ENCODE measurements at places on chromosomes 12 and 14.

- no peak for DNase-seq
These were observed 64.8 kb downstream of the WSCD2 start for GRCh38 chr12:108193917-108194316.

DNA sequence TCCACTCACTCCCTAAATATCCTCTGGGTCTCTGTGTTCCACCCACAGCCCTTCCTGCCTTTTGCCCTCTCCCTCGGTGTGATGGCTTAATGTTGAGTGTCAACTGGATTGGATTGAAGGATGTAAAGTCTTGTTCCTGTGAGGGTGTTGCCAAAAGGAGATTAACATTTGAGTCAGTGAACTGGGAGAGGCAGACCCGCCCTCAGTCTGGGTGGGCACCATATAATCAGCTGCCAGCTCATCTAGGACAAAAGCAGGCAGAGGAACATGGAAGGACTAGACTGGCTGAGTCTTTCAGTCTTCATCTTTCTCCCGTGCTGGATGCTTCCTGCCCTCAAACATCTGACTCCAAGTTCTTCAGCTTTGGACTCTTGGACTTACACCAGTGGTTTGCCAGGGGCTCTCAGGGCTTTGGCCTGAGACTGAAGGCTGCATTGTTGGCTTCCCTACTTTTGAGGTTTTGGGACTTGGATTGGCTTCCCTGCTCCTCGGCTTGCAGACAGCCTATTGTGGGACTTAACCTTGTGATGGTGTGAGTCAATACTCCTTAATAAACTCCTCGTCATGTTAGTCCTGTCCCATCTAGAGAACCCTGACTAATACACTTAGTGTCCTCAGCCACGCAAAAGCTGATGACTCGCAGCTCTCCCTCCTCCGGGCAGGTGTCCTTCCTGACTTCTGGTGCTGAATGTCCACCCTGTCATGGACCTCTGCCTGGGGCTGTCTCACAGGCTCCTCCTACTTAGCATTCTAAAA is 5.9 kb downstream of the DGLUCY start:
- no peak for DNase-seq

DNA sequence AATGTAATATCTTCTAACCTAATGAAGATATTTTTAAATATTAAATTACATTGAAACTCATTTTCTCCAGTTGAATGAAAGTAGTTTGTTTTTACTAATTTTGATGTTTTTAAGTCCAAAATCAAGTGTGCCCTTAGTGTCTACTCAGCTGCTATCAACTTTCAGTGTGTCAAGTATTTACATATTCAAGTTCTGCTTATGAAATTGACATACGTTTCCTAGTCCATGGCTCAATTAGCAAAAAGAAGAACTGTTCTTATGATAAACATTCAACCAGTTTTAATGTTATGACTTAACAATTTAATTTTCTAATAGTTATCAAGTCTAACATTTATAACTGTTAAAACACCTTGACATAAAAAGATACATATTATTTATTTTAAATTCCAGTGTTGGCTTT is 137.1 kb downstream of the DUSP6 start:
- DNase-seq: no peak

DNA sequence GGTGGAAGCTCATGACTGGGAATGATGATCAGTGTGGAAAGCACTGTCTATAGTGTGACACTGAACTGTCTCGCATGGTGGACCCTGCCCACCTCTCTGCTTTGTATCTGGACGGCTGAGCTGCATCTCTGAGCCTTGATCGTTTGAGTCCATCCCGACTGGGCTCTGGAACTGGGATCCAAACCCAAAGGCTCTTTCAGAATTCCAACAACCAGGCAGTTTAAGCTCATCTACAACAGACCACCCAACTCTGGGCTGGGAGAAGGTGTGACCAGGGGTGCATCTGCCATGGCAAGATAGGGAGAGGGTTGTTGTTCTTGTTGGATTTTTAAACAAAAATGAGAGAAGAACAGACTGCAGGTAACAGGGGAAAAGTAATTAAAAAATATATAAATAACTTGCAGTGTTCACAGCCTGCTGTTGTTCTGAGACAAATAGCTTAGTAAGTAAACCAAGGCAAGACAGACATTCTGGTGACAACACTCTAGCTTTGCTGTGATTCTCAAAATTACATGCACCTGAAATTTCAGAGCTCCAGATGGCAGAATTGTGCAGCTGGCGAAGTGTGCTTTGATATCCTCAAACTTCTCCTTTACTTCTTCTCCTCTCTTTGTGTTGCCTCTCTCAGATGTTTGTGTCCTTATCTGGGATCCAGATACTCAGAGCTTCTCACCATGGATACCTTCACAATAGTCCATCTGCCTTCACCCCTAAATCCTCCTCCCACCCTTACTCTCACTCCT is 209.6 kb downstream of the EMP1 start:
- DNase-seq: no peak

DNA sequence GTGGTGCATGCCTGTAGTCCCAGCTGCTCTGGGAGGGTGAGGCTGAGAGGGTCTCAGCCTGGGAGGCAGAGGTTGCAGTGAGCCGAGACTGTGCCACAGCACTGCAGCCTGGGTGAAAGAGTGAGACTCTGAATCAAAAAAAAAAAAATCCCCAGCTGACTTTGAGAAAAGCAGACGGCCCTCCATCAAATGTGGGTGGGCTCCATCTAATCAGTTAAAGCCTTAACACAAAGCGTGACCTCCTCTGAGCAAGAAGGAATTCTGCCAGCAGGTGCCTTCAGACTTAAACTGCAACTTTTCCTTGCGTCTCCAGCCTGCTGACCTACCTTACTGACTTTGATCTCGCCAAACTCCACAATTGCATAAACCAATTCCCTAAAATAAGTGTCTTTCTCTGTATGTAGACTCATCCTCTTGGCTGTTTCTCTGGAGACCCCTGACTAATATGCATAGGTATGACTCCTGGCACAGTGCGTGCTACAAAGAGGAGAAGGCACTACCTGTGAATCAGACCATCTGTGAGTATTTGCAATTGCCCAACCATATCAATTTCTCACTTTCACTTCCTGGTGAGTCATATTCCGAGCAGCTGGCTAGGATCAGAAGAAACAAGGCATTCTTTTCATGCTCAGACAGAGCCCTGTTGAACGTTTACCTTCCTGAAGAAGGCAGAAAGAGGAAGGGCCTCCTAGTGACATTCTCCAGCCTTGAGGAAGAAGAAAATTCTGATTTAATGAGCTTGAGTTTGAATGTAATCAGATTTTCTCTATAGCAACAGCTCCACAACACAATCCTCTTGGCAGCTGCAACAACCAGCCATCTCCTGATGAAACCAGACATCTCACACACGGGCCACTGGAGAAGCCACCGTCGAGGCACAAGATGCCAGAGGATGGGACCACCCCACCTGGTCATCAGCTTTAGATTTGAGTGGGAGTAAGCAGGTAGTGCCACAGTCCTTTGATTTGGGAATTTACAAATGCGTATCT is 54.3 kb downstream of the CLMN start:
- DNase-seq: no peak

DNA sequence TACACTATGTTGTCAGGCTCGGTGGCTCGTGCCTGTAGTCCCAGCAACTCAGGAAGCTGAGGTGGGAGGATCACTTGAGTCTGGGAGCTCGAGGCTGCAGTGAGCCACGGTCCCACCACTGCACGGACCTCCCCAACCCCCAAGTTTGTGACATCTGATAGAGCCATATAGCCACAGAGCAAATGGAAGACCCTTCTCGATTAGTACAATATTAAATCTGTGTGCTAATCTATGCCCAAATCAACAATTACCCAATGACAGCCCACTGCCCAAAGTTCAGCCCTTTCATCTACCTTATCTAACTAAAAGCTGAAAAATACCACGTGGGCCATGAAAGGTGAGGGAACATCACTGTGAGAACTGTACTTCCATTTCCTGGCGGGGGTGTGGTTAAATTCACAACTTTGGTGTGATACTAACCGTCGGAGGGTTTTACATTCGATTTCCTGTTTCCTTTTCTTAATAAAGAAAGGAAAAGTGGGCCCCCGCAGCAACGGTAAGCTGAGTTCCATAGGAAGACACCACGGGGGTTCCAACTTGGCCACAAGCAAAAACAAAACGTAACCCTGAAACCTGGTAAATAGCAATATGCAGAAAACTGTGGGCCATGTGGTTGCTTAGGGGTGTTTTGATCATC is 31.2 kb upstream of the FOS start:
- no peak for DNase-seq

GRCh38 chr14:93926873-93927799 is at the start of gene FAM181A:
Gene FAM181A (plus strand): TSS chr14:93927344. CDS start chr14:93928286, 942 bp downstream.
- DNase-seq: no peak

DNA sequence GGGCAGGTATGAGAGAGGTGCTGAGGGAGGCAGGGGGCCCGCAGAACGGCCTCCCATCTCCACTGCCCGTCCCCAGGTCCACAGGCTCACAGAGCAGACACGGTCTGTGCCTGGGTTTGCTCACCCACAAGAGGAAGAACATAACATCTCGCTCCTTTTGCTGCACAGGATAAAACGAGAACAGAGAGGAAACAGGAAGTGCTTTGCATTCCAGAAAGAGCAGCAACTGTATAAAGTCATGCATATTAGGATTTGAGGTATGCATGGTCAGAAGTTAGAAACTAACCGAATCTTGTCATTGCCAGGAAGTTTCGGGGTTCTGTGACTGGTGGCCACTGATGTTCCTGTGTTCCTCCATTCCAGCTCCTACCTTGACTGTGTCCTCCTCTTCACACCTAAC is 25.0 kb downstream of the NTF3 start:
- DNase-seq: no peak
